ENCODE measurements at places on chromosomes 1 and 21.

DNA sequence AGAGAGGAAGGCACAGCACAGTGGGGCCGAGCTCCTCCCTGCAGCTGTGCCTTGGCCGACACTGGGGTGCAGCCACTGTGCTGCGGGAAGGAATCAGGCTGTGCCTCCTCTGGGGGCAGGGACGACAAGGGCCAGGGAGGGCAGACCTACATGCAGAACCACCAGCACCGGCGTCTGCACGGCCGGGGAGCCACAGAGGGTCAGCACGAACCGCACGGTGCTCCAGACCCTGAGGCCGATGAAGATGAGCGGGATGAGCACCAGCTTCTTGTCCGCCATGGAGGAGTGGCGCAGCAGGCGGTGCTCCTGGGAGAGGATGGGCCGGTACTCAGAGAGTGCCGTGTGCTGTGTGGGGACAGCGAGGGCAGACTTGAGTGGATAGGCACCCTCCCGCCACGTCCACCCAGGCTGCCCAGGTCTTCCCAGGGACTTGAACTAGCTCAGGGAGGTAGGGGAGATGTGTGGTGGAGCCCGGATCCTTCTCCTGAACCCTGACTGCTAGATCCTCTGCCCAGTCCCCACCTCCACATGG is 23.5 kb downstream of the GPR157 start:
- DNase-seq = no peak

- DNase-seq = no peak
Measured at GRCh38 chr1:115138271-115138670, 49.0 kb upstream of the TSPAN2 start.

DNA sequence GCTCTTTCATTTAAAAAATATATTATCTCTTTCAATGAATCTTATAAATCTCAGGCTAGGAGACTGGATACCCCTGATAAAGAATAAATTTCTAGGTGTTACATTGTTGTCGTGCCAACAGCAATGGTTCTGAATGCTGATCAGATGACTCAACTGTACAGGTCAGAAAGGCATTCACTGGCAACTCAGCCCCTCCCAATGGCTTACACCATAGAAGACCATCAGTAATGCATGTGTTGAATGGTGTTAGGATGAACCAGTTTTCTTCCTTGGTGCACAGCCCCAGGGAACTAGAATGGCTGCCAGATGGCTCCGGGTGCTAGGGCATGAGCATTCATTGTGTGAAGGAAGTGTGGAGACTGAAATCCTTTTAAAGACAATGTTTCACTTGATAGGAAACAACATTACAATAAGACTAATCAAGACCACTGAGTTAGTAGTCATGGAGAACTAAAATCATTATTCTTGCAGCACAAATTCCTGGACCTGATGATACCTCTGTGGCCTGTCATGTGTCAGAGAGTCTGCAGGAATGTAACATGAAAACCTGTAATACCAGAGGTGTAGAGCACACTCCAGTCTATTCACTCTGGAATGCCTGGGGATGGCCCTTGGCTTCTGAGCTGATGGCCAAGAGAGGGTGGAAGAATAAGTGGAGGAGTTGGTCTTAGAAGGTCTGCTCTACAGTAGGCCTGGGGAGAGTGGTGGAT is 187.7 kb upstream of the LMO4 start:
- DNase-seq = peak; percentile 86

DNA sequence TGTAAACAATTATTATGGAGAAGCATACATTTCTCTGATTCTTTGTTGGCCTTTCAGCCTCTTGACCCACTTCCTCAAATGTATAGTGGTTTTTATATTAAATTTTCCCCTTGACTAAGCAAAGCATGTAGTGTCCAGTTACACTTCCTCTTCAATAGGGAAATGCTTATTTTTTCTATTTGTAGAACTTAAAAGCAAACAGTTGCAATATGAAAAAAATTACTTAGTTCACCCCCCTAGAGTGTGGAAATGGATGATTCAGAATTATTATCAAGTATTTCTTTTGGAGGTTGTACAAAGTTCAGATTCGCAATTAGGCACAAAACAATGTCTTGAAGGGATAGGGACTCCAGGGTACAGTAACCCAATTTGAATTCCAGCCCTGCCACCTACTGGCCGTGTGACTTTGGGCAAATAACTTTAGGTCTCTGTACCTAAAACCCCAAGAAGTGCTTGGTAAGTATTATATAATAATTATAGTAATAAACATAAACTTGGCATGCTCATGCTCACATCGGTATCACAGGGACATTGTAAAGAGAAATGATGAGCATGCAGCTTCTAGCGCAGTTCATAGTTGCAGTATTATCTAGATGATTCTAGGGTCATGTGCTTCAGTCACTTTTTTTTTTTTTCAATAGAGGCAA is 28.6 kb upstream of the IFNGR2 start:
- DNase-seq = peak; percentile 68

DNA sequence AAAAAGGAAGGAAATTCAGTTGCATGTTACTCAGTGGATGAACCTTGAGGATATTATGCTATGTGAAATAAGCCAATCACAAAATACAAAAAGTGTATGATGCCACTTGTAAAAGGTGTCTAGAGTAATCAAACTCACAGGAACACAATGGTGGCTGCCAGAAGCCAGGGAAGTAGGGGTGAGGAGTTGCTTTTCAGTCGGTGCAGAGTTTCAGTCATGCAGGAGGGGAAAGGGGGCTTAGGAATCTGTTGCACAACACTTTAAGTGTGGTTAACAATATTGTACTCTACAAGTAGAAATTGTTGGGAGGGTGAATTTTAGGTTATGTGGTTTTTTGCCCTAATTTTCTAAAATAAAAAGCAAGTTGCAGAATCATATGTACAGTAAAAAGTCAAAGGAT is 184.2 kb upstream of the RAB4A start:
- DNase-seq = no peak

Data from M059J (cell line).